ENCODE measurements at places on chromosomes 11 and 22.

DNA sequence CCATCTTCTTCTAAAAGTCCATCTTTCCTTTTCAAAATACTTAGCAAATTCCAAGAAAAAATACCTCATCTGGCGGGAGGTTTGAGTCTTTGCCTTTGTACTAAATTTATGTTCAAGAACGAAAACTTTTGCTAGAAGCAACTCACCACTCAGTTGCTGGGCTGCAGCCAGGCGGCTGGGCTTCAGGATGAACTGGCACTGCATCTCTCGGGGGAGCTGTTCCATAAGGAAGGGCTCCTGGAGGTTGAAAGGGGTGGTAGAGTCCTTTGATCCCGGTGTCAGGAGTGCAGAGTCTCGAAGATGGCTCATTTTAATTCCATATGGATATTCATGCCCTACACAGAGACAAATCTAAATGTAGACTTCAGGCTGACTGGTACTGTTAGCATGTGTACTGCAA lies 105.8 kb downstream of the ARHGAP20 start:
- DNase-seq, result no peak

- no peak for DNase-seq
Observed at GRCh38 chr11:120027546-120028180, 110.2 kb downstream of the TRIM29 start.

DNA sequence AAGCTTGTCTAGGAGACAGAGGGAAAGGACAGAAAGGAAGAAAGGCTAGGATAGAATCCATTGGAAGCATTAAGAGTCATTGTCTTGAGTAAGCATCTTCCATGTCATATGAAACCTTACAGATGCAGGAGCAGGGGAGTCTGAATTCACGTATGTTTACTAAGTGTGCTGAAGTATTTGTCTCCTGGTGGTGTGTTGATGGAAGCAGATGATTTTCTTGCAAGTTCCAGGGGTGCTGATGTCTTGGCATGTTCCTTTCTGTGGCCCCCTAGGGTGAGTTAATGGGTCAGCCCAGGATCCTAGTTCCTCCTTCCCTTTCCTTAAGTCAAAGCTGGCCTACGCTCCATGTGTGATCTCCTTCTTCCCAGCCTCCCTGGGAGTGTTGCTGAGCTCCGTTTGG lies 110.2 kb downstream of the TEAD1 start:
- no peak for DNase-seq

GRCh38 chr11:124717786-124718651 lies 21.7 kb upstream of the NRGN start:
- DNase-seq, result no peak

DNA sequence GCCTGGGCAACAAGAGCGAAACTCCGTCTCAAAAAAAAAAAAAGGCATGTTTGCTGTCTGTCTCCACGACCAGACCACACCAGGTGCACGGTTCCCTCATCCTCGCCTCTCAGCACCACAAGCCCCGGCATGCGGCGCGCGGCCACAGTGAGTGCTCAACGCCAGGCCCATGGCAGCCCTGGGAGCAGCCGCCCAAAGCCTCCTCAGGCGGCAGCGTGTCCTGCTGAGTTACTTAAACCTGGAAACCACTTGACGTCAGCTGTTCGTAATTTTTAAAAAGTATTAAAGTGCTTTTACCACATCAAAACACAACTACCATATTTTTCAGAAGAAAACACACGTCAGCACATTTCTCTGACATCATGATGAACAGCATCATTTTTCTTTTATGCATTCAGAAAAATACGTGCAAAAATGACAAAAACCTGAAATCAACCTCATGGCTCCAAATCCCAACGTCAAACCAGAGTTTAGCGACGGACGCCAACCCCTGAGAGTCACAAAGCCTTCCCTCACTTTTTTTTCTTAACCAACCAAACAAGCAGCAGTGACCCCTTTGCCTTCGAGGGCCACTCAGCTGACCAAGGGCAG lies 2.1 kb downstream of the DEAF1 start:
- DNase-seq, result no peak
